Activated T-cell treated with anti-CD3 and anti-CD28 coated beads, Interleukin-2, amount 50 U/mL, for 1 hour (primary cell): ENCODE measurements at places on chromosomes 13 and 19.

GRCh38 chr13:73835138-73835721 lies 299.0 kb downstream of the KLF12 start:
- DNase-seq: no peak

DNA sequence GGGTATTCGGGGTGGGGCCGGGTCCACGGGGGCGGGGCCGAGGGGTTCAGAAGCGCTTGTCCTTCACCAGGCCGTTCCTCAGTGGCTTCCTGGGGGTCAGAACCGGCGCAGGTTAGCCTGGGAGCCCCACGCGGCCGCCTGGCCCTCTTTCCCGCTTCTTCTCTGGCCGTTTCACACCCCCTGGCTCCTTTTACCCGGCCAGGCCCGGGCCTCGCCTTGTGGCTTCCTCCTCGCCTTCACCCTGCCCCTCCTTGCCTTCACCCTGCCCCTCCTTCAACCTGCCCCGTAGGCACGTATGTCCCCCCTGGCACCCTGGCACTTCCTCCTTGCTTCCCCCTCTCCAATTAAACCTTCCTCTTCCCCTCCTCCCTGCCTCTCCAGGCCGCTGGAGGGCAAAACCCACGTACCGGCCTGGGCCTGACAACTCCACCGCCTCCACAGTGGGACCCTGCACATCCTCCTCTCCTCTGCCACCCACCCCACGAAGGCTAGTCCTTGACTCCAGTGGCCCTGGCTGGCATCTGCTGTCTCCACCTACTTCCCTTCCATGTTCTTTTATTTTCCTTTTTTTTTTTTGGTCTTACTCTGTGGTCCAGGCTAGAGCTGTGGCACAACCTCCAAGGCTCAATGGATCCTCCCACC lies 25.3 kb downstream of the CERS1 start:
- DNase-seq: no peak

- no peak for DNase-seq
These were observed 21.8 kb downstream of the ARRDC2 start for GRCh38 chr19:18029617-18030338.

- DNase-seq: no peak
These were observed 21.9 kb downstream of the ATP11A start for GRCh38 chr13:112711528-112712265.

GRCh38 chr19:8610041-8610935 lies at the start of gene ADAMTS10:
Gene ADAMTS10 (minus strand): TSS chr19:8610715. CDS start chr19:8605710, 5,005 bp downstream.
- peak; percentile 61 for DNase-seq

DNA sequence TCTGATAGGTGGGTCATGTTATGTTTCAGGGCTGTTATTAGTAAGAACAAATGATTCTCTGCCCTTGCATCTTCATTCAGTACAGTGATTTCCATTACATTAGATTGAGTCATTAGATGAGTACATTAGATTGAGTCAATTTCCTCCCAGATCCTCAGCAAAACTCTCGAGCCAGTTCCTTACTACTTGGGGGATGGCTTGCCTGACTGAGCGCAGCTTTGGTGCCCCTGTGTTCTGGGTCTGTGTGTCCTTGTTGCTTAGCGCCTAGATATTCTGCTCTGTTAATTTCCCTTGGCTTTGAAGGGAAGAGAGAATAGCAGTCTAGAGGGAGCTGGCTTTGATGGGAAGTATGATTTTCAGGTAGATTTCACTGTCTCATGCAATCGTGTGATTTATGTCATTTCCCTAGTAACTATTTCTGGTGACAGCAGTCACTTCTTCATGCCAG lies 19.1 kb upstream of the SCEL start:
- DNase-seq: no peak
